Stimulated activated CD8-positive, alpha-beta memory T cell treated with anti-CD3 and anti-CD28 coated beads, Interleukin-4, amount 100 ng/mL, for 4 hours (primary cell): ENCODE measurements at places on chromosomes 7 and 10.

DNA sequence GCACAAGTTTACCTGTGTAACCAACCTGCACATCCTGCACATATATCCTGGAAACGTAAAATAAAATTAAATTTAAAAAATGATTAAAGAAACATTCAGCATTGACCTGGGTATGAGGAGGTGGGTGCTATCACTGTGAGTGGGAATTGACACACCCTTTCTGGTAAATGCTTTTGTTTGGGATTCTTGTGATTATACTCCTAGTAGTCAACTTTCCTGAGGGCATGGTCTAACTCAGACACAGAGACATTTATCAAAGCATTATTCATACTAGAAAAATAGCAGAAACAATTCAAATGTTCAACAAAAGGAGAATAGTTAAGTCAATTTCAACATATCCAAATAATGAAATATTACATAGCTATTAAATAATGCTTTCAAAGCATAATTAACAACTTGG lies 44.2 kb downstream of the CNNM2 start:
- DNase-seq = no peak

DNA sequence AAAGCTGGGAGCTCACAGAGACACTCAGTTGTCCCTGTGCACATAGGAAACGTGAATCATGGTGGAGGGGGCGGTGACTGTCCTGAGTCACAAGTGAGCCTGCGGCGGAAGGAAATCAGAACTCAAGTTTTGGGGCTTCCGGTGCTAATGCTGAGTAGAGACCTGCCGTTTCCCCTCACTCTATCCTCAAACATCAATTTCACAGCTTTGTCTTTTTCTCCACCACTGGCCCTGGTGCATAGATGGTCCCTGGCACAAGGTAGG lies 21.9 kb downstream of the ADCYAP1R1 start:
- DNase-seq = no peak

DNA sequence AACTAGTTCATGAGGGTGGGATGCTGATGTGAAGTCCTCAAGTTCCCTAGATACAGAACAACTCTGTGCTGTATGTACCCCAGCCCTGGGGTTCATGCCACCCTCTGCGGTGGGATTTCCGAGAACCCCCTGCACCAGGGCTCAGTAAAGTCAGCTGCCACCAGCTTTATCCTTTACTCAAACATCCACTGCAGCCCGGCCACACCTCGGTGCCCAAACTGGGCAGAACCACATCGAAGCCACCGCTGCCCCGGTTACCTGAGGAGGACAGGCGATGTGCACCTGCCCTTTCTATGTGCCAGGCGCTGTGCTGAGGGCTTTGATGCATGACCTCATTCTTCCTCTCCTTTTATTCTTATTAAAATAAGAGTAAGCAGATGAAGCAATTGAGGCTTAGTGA lies 9.9 kb upstream of the CALML5 start:
- DNase-seq = no peak

DNA sequence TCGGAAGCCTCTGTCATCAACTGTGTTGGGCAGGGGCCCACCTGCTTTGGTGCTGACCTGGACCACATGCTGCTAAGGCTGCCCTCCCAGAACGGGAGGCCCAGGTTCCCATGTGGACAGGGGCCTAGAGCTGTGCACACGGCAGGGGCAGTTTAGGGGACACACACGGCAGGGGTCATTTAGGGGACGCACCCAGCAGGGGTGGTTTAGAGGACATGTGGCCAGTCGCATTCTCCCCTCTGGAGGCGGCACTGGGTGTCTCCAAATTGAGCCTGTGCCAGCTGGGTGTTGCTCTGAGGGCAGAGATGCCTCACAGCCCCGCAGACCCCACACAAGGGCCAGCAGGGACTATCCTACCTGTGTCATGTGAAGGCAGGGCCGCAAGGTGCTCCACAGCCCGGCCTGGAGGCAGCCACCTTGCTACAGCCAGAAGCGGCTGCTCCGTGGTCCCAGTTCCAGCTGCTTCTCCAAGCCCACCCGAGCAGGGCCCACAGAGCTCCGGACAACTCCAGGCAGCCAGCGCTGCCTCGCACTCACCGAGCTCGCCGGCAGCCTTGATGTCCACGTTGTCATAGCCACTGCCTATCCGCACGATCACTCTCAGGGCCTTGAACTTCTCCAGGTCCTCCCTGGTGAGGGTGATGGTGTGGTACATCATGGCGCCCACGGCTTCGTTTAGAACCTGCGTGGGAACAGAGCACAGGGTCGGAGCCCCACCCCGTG lies 60.7 kb downstream of the ZRANB1 start:
- no peak for DNase-seq

DNA sequence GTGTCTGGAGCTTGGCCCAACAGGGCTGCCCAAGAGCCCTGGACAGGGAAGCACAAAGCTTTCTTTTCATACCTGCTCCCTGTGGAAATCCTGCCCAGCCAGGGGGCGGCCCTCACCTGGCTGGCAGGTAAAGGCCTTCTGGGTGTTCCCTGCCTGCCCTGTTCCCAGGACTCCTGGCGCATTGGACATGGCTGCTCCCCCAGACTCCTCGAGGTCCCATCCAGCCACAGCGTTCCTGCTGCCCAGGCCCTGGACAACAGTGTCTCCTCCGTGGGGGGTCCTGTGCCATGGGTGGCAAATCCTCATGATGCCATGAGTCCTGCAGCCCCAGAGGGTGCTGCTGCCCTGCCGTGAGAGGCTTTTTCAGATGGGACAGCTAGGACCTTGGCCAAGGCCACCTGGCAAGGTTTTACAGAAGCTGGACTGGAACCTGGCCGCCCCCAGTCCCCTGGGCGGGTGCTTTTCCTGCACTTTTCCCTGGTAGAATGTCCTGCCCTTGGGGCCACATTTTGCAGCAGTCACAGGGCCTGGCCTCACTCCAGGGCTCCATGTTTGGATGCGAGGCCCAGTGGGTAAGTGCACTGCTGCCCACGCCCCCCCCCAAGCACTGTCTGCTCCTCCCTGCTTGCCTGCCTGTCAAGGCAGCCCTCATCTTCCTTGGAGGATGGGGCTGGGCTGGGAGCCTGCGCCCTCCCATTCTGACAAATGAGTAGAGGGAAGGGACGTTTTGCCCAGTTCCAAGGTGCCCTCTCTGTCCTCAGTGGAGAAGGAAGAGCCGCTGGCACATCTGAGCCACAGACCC lies 60.7 kb downstream of the LHPP start:
- no peak for DNase-seq

DNA sequence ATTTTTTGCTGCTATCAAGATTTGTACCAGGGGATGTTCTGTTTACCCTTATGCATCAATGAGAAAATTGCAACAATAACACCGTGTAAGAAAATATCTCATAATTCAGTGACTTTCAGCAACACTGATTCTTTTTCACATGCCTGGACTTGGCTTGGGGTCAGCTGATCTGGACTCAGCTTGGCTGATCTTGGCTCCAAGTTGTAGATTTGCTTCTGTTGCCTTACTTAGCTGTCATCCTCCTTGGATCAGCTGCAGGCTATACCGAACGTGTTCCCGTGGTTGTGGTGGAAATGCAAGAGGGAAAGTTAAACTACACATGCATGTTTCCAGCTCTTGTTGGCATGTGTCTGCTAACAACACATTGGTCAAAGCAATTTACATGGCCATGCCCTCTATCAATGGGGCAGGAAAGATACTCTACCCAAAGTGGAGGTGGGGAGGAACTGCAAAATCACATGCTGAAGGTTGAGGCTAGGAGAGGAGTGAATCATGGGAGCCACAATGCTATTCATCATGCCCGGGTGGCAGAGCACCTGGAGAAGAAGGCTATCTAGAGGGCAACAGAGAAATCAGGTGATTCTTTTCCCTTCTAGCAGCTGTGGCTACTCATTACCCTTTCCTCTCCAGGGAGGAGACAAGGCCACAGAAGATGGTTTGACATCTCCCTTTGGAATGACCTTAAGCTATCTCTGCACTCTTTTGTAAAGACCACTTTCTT lies 1276.3 kb upstream of the AUTS2 start:
- DNase-seq = no peak

DNA sequence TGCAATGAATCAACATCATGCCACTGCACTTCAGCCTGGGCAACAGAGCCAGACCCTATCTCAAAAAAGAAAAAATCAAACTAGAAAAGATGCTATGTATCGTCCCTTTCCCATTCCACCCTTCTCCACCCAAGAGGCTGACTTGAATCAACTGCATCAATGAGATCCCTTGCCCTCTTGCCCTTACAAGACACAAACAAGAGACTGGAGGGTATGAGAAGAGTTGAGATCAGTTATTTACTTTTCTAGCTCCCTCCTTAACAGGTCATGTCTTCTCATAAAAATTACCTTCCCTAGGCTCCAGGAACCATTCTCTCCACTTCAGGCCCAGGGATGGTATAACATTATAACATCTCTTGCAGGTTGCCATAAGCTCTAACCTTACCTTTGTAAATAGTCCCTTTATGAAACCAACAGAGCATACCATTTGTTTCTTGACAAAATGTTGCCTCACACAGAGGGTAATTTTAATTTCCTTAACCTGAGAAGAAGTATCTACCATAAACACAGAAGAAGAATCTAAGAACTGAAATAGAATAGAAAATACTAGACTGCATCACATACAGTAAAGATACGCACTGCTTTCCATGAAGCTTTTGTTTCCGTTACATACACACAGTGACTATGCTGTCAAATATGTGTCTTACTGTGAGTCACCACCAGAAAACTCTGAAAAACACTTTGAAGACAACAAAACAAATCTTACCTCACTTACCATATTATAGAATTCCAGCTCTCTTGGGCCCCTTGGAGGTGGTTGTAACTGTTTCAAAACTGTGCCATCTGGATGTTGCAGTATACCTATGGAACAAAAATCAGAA lies 30.5 kb downstream of the IPMK start:
- no peak for DNase-seq

GRCh38 chr10:132514821-132515520 lies 22.6 kb upstream of the INPP5A start:
- DNase-seq = no peak

GRCh38 chr7:13115157-13115772 lies 427.8 kb downstream of the ARL4A start:
- no peak for DNase-seq
